Activated T-helper 1 cell treated with anti-CD3 and anti-CD28 coated beads, Interleukin-12 subunit alpha, Interleukin-12 subunit beta, Interleukin-2, Interleukin-4 antibody, amounts not matched to agents 30 ng/mL and 10 ng/mL and 1 ng/mL, durations not matched to agents 14 hours and 24 hours and 36 hours (primary cell): ENCODE measurements at places on chromosomes 11 and 22. TPM values are rescaled to one million over a fixed set of nuclear protein-coding genes. Genes with fewer than 3 reads are reported as not detected.

Gene MFNG
- total RNA-seq: 213 and 214 TPM in 2 replicates

Gene BAIAP2L2
- 0.29 and 0.32 TPM in 2 replicates for total RNA-seq

Gene ATF4
- total RNA-seq: 387 and 390 TPM in 2 replicates

- no peak for DNase-seq
These were observed 1392.4 kb downstream of the TBC1D22A start for GRCh38 chr22:48154943-48155240.

DNA sequence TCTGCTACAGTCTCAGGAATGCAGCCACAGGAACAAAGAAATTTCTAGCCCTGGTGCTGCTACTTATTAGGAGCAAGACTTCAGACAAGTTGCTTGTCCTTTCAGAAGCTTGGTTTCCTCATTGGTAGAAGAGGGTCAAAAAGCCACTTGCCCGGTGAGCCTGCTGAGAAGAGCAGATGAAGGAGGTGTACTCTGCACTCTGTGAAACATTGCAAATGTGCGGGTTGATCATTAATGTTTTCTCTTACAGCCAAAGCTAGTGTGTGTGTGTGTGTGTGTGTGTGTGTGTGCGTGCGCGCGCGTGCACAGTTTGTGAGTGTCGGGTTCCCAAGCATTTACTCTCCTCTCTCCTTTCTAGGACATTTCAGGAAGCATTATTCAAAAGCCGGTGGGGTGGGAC lies 86.3 kb upstream of the NNMT start:
- no peak for DNase-seq

DNA sequence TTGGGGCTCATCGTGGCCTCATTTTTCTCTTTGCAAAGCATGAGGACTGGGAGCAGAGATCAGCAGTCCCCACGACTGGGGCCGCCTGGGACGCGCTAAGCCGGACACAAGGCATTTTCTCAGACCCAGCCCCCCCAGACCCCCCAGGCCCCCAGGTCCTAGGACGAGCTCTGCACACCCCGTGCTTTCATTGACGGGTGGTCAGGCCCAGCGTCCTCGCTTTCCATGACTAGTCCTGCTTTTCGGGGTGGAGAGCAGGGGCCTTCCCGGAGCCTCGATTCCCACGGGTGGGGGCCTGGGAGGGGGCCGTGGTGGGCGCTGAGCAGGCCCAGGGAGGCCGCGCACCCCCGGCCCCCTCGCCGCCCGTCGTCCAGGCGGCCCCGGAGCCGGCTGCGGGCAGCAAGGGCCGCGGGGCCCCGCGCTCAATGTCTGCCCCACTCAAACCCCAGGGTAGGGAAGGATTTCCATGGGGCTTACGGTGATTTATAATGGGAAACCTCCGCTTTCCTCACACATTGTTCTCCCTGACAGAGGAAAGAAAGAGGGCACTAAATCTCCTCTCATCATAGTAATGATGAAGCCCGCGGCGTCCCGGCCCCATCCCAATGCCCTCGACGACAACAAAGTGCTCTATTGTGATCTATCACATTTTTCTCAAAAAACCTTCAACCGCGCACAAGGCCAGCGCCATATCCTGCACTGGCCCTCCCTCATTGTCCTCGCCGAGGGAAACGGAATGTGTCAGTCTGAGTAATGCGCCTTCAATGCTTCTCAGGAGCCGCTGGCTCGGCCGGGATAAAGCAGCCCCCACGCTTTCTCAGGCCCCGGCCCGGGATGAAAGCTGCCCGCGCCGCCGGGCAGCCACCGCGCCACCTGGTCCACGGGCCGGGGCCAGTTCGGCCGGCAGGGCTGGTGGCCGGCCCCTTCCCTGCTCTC lies 10.4 kb upstream of the LINC01488 start:
- DNase-seq: no peak

GRCh38 chr11:124950601-124951330 lies 3.2 kb upstream of the CCDC15 start:
- peak; percentile 17 for DNase-seq

GRCh38 chr11:127098684-127099083 lies 98.1 kb upstream of the KIRREL3 start:
- DNase-seq: no peak
